Activated naive CD4-positive, alpha-beta T cell (primary cell): ENCODE measurements at places on chromosomes 12 and 14.

DNA sequence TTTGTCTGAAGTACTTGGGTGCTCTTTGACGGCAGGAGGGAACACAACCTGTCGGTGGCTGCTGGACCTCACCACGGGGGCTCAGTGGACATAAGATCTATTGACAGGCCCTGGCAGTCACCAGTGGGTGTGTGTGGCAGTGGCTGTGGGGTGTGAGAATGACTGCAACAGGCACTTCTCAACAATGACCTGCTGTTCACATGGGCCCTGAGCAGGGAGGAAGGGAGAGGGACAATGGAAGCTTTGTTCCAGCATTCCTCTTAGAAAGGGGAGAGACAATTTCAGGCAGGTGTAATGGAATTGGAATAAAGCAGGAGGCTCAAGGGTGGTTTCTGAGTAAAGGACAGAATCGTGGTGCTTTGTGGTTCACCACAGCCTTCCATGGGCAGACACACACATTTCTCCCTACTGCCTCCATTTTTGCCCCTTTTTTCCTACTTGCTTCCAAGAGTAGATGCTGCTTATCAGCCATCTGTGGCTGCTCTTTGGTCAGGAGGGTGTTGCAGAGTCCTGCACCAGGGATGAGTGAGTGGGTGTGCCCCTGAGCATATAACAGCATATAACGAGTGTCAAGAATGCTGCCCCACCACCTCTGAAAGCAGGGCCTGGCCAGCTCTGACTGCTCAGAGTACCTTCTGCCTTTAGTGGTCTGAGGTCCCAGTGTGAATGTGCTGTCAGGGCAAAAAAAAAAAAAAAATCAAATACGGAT, 267.7 kb downstream of the RASSF9 start:
- no peak for DNase-seq

DNA sequence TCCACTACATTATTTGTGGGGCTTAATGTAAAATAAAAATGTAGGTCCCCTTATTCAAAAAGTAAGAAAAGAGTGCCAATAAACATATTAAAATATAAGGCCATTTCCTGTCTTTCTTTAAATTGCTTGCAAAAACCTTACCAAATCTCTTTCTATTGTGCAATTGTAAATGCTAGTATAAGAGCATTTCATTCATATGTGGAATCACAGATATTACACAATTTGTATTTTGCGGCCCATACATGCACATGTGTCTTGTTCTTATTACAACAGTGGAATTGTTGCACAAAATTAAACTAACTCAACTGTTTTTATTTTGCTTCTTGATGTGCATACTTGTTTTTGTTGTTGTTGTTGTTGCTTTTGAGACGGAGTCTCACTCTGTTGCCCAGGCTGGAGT, 20.1 kb upstream of the CRADD start:
- no peak for DNase-seq

DNA sequence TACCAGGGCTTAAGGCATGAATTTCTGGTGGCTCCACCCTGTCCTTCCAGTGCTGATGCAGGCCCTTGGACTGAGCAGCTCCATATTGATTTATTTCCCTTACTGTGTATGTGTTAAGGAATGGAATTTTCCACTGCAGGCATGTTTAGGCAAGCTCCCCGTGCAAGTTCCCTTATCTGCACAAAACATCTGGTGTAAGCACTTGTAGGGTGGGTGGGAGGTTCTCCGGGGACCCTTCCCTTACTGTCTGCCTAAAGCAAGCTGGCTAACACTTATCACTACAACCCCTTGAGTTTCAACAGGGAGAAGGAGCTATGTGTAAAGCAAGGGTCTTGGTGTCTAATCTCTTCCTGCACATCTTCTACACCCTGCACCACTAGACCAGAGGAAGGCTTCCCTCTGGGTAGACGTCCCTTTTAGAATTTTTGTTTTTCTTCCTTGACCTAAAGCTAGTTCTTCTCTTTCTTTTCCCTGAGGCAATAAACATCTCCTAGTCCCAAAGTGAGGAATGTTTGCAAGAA, 22.0 kb upstream of the DRAM1 start:
- DNase-seq = no peak

DNA sequence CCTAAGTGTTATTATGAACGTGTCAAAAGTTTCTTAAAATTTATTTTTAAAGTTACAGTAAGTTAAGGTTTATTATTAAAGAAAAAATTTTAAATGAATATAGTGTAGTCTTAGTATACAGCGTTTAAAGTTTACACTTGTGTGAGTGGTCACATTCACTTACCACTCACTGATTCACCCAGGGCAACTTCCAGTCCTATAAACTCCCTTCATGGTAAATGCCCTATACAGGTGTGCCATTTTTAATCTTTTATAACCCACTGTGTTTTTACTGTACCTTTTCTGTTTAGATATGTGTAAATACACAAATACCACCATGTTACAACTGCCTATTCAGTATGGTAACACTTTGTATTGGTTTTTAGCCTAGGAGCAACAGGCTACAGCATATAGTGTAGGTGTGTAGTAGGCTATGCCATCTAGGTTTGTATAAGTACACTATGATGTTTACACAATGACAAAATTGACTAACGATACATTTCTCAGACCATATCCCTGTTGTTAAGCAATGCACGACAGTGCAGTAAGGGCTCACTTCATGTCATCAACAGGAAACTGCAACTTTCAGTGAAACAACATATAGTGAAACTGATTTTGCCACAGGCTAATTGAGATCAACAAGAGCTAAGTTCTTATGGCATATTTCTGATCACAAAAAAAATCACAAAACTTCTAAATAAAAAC, 112.0 kb upstream of the TMCC3 start:
- no peak for DNase-seq

GRCh38 chr12:32125455-32126084, 18.9 kb downstream of the BICD1 start:
- DNase-seq = no peak

DNA sequence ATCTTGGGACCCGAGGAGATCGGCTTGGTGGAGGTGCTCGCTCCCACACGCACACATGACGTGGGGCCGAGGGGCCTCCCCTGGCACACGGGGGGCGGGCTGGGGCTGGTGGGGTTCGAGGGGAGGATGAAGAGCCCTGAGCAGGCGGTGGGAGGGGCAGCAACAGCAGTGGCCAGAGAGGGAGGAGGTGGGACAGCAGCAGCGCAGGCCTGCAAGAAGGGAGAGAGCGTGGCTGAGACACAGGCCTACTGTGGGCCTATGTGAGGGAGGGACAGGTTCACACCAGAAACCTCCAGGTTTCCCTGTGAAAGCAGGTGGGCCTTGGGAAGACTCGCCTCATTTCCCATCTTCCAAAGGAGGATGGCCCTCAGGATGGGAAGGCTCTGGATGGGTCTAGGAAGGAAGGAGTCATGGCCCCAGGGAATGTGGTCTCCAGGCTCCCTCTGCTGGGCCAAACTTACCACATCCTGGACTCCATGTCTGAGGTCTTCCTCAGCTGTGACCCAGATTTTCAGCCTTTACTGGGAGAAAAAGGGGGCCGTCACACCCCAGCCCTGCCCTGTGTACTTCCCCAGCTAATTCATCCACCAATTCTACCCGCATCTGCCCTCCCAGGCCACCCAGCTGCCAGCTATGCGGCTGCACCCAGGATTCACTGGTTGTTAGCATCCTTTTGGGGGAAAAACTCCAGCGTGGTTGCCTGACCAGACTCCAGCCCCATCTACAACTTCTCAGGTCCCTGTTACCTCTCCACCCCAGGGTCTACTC, 2.8 kb downstream of the PIANP start:
- DNase-seq = no peak
